ENCODE measurements at places on chromosomes 4 and X. TPM values are rescaled to one million over a fixed set of nuclear protein-coding genes. Genes with fewer than 3 reads are reported as not detected.

Gene F11
- not detected for total RNA-seq

Gene SLIT2
- 6.7 TPM for total RNA-seq

Gene AFF1
- 59.2 TPM for total RNA-seq

Gene TMEM31
- total RNA-seq: not detected

Gene CXCL5
- total RNA-seq: not detected

Gene TRIML2
- total RNA-seq: not detected

- no peak for DNase-seq
Measured at GRCh38 chr4:79281566-79282359, 44.1 kb downstream of the NAA11 start.

- no peak for DNase-seq
Measured at GRCh38 chr4:159487284-159487747, 384.4 kb downstream of the RAPGEF2 start.

DNA sequence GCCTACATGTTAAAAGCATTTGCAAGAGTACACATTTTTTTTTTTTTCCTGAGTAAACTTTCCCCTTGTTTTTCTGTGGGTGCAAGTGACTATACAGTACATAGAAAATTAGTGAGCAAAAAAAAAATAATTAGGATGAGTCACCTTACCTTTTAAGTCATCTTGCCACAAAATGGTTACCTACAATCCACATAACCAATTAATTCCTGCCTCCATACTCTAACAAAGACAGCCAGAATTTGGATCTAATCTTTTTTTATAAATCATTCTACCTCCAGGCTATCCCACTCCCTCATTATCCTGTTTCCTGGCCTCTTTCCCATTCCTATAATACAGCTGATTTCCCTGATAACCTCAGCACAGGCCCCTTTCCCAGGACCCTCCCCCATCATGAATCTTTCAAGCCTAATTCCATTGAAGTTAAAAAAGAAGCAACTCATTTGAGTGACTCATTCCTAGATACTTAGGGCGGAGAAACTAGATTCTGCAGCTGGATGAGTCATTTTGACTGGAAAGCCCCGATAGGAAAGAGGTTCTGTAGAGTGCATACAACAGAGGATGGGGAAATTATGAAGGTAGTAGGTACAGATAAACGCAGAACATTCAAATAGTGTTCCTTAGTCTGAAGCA is 128.2 kb downstream of the C4orf51 start:
- no peak for DNase-seq

DNA sequence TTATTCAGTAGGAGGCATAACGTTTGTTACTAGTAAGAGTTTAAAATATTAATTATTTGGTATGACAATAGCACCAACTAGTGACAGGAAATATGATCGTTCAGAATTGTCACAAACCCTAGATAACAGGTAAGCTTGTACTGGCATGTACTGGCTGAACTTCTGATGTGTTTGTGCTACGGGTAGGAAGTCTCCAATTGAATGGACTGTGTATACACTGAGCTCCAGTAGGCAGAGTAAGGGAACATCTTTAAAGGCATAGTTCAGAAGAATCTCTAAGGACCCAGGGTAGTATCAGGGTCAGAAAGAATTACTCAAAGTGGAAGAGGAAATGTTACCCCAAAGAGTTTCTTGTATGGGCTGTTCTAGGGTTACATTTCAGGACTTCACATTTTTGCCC is 230.4 kb downstream of the EDA2R start:
- DNase-seq: no peak

- no peak for DNase-seq
Measured at GRCh38 chr4:74206088-74206825, 48.3 kb downstream of the MTHFD2L start.

GRCh38 chrX:132393992-132394391 is 94.8 kb downstream of the MBNL3 start:
- no peak for DNase-seq

- DNase-seq: no peak
Measured at GRCh38 chr4:12555011-12555410, 929.1 kb downstream of the RAB28 start.

DNA sequence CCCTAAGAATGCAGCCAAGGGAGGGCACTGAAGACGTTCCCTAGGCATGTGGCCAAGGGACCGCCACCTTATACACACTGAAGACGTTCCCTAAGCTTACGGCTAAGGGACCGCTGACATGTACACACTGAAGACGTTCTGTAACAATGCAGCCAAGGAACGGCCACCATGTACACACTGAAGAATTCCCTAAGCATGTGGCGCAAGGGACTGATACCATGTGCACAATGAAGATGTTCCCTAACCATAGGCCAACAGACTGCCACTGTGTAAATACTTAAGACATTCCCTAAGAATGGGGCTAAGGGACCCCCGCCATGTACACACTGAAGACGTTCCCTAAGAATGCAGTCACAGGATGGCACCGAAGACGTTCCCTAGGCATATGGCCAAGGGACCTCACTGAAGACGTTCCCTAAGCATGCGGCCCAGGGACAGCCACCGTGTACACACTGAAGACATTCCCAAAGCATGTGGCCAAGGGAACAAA is 36.1 kb downstream of the DHRSX start:
- no peak for DNase-seq

DNA sequence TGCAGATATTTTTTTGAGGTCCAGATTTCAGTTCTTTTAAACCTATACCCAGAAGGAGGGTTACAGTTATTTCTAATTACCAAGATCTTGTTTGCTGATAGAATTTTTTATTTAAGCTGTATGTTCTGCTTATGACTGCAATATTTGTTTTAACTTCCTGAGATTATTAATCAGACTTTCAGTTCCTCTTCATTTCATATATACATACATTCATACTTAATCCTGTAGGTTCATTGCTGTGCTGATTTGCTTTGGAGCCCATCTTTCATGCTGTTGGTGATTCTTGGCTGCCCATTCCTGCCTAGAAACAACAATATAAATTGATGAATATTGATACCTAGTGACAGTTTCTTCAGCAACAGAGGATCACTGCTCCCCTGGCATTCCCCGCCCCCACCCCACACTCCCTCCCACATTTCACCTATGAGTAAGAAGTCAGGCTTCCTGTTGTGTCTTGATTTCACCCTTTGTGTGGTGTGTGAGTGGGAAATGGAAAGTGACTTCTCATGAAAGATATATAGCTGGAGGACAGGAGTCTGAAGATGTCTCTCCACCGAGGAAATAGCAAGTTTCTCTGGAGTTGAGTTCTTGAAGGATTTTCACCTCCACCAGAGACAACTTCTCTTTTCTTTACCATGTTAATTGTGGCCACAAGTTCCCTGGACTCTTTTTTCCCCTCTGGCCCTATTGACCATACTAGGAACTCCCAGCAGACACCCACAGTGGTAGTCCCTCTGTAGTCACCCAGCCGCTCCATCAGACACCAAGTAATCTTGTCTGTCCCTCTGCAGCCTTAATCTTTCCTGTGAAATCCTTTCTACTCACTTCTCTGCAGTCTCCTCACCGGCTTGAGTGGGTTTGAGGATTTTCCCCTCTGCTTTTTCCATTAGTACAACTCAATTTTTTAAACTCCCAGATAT is 118.4 kb downstream of the ASB9 start:
- DNase-seq: no peak

GRCh38 chr4:15870921-15871664 is 67.4 kb downstream of the FGFBP1 start:
- DNase-seq: no peak

DNA sequence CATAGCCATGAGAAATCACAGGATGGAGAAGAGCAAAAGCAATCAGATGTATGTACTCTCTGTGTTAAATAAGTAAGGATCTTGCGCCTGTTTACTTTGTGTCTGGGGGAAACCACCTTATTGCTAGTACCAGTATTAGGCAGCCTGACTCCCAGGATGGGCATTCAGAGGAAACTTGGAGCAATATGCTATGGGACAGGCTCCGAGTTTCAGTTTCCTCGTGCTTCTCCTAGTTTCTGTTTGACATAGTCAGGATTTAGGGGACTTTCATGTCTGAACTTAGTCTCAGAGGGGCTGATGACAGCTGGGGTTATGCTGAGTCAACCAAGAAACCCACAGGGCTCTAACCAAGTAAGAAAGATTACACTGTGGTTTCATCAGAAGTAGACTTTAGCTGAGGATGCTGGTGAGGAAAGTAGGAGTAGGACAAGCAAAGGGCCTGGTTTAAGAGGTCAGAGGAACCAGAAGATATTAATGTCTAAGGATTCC is 13.5 kb downstream of the NSUN7 start:
- DNase-seq: no peak

- no peak for DNase-seq
Measured at GRCh38 chrX:11287505-11287904, 5.7 kb upstream of the AMELX start.

GRCh38 chrX:118823263-118824172 is at the start of gene ZCCHC12:
Gene ZCCHC12 (plus strand): TSS chrX:118823824. CDS start chrX:118825245, 1,421 bp downstream.
- DNase-seq: no peak

DNA sequence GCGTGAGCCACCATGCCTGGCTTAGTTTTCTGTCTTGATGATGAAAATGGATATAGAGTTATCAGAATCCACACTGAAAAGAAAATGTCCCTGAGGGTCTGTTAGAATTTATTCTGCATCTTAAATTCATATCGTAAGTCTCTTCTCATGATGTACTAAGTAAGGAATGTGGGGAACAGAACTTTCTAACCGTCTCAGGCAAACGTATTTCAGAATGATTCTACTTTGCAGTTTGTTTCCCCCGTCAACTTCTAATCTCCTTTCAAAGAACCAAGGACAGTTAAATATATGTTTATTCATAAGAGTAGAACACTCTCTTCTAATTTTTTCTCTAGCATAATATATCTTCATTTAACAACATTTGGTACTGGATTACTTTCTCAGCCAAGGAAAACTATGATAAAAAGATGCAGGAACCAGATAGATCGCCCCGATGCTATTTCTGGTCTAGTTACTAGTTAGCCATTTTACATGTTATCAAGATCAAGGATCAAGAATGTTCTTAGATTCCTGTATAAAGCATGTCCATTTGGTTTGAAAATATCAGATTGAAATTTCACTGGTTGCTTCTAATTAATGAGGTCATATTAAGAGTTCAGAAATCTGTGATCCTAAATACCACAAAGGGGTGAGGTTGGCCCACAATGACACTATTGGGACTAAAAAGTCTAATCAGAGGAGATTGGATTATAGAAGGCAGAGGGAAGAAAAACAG is 49.5 kb downstream of the METTL14 start:
- DNase-seq: no peak

DNA sequence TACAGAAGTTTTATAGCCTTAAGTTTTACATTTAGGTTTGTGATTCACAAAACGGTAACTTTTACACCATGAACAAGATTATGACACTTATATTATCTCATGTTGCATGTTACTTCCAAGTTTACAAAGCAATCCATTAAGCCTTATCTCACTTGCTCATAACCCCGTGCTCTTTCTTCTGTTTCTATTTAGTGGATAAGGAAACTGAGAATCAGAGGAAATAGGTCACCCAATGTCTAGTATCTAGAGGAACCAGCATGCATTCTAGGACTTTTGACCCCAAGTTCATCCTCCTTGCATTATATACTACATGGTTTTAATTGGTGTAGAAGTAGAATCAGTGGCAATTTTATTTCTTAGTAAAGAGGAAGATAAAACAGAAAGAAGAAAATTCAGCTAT is 67.0 kb upstream of the ANXA3 start:
- no peak for DNase-seq

- no peak for DNase-seq
Measured at GRCh38 chr4:4574052-4574451, 32.2 kb upstream of the STX18 start.

DNA sequence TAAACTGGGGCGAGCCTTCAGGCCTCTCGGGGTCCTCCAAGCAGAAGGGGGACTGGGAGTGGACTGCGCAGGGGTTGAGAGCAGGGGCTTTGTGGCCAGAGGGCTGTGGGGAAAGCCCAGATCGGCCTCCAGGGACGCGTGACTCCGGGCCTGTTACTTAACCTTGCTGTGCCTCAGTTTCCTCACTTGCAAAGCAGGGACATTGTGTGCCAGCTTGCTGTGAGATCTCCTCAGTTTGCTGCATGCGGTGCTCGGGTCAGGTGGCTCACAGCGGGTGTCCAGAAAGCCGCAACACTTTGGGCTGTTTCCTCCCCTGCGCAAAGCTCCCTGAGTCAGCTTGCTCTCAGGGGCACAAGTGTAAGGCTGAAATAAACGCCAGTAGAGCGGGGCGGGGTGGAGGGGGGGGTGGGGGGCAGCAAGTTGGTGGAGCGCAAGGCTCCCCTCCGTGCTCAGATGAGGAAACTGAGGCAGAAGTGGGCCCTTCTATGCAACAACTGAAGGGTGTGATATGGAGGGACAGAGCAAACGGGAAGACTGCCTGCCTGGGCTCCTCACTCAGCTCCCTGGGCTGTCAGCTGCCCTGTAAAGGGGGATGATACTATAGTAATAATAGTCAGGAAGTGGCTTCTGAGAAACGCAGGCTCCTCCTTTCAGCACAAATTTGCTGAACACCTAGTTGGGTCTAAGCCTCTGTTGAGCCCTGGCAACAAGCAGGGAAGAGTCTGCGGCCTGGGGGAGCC is 101.0 kb downstream of the HMX1 start:
- DNase-seq: no peak

GRCh38 chr4:118224243-118224829 is 128.5 kb downstream of the PRSS12 start:
- no peak for DNase-seq

DNA sequence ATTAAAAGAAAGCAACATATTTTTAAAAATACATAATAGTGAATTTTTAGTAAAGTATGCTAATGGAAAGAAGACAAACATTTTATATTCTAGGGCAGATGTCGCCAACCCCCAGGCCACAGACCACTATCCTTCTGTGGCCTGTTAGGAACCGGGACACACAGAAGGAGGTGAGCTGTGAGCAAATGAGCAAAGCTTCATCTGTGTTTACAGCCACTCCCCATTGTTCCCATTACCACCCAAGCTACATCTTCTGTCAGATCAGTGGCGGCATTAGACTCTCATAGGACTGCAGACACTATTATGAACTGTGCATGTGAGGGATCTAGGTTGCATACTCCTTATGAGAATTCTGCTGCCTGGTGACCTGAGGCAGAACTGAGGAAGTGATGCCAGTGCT is 37.0 kb upstream of the FAT4 start:
- DNase-seq: no peak
